ENCODE measurements at places on chromosomes 3 and 15. TPM values are rescaled to one million over a fixed set of nuclear protein-coding genes. Genes with fewer than 3 reads are reported as not detected.

Gene PIGZ
- total RNA-seq = 2.3 TPM

Gene DNAH12
- not detected for total RNA-seq

Gene GRAMD2A
- not detected for total RNA-seq

Gene CCRL2
- 2.4 TPM for total RNA-seq

Gene CYP11A1
- 0.15 TPM for total RNA-seq

Gene GXYLT2
- 0.94 TPM for total RNA-seq

Gene RUVBL1
- total RNA-seq = 26.3 TPM

Gene COPG1
- total RNA-seq = 59.7 TPM

Gene GDPGP1
- 5.8 TPM for total RNA-seq

Gene GCSAM
- total RNA-seq = not detected

Gene ZNF710
- total RNA-seq = 3.3 TPM

Gene PLSCR5
- total RNA-seq = not detected

Data from gastrocnemius medialis (tissue), 4 donors.